SW 1271 (cell line): ENCODE measurements at places on chromosomes 7 and 10.

- no peak for DNase-seq
Observed at GRCh38 chr7:37930226-37930948, 9.9 kb downstream of the EPDR1 start.

DNA sequence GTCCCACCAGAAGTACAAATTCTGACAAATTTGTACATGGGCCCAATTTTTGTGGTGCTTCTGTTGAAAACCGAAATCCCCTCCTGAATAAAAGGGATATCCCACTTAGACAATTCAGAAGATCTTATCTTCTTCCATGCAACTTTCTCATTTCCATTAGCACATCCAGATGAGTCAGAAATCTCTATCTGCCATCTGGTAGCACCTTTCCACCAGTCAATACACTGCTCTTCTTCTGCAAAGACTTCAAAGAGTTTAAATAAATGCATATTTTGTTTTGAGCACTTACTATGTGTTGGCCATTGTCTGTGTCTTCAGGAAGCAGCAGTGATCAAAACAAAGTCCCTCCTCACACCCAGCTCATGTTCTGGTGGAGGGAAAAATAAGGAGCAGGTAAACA, 12.7 kb upstream of the KLF6 start:
- no peak for DNase-seq

GRCh38 chr7:116239434-116239833, 29.1 kb downstream of the TES start:
- DNase-seq: no peak

DNA sequence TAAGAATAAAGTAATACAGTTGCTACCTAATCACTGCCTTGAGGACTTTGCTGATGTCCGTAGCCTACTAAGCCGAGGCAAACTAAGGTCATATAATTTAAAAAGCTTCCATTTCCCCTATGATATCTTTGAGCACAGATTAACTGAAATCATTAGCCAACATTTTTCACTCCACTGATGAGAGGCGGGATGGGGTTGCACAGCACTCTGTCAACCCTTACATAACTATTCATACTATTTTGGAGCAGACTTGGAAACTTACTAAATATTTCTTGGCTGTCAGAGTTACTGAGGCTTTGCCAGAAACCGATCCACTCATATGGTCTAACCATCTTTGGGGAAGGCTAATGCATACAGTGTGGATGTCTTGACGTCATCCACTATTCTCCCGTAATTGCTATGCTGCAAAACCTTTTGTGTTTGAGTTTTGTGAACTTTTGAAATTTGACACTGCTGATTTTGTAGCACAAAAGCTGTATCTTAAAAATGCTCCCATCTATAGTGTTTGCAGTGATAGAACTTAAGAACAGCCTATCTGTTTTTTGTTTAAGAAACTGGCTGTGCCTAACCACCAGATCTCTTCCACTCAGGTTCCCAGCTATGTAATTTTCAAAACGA, 248.7 kb downstream of the TSPAN12 start:
- DNase-seq: no peak

GRCh38 chr10:22988581-22989360, 60.9 kb downstream of the ARMC3 start:
- peak; percentile 58 for DNase-seq

- DNase-seq: no peak
Observed at GRCh38 chr7:78082556-78082955, 284.0 kb downstream of the PHTF2 start.

DNA sequence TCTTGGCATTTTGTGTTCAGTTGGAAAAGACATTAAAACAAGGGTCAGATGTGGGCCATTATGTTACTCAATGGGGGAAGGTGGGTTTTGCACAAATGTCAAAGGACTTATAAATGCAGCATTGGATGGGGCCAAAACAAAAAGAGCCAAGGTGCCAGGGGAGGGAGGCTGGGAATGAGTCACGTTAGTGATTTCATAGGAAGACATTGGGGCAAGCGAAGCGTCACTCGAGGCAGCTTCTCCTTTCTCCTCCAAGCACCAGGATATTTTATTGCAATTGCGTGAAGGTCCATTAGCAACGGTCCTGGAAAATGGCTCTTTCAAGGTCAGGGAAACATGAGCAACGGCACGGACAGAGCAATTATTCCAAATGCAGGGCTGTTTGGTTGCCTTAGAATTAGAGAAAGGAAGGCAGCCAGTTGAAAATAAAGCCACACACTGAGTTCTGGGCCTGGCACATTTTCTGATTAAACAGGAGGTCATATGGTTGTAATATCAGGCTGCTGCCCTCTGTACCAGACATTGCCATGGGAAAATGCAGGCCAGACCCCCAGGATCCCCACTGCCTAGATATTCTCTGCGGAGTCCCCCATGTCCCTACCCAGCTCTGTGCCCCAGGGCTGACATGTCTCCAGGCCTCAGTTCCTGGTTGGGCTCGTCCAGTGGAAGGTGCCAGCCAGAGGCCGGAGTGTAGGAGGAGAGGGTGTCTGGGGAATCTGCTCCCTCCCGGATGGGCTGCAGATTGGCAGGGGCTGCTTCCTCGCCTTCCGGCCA, 63.3 kb upstream of the NANOS1 start:
- DNase-seq: no peak

DNA sequence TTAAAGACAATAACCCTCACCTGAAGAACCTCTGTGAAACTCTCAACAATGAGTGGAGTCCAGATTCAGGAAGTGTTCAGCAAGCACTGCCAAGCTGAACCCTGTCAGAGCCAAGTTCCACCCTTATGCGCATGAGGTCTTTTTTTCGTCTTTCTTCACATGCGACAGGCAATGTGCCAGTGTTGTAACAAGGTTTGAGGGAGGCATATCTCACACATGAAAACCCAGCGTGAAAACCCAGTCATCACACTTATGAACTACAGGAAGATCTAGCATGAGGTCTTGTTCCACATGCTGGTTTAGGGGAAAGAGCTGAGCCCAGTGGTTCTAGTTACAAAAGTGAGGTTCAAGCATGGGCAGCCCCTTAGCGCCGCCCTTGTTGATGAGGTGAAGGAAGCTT, 49.7 kb downstream of the RABGEF1 start:
- no peak for DNase-seq

GRCh38 chr7:28160551-28160991, 20.0 kb downstream of the JAZF1 start:
- no peak for DNase-seq

DNA sequence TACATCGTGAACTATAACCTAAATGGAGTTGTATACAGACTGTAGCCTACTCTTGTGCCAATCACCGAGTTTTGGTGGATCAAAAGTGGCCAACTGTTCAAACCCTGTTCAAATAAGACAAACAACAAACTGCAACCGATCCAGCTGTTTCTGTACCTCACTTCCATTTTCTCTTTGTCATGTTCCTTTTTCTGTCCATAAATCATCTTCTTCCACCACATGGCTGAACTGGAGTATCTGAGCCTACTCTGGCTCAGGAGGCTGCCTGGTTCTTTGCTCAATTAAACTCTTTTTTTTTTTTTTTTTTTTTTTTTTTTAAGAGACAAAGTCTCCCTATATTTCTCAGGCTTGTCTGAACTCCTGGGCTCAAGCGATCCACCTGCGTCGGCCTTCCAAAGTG, 59.0 kb upstream of the NPVF start:
- DNase-seq: no peak

DNA sequence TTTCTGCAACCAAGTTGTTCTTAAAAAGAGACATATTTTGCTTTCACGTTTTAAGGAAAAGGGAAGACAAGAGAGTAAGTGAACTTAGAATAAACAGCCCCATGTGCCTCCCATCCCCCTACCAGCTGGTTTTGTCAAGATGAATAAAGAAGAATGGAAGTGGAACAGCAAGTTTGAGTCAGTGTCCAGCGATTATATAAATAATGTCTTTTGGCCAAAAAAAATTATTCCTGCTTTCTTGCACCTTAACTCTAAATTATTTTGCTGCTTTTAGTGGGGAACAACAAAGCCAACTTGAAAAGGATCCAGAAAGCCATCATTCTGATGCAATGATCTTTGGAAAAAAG, 82.4 kb upstream of the TRIL start:
- DNase-seq: no peak

GRCh38 chr10:126459878-126460481, 71.7 kb upstream of the ADAM12 start:
- DNase-seq: peak; percentile 81

DNA sequence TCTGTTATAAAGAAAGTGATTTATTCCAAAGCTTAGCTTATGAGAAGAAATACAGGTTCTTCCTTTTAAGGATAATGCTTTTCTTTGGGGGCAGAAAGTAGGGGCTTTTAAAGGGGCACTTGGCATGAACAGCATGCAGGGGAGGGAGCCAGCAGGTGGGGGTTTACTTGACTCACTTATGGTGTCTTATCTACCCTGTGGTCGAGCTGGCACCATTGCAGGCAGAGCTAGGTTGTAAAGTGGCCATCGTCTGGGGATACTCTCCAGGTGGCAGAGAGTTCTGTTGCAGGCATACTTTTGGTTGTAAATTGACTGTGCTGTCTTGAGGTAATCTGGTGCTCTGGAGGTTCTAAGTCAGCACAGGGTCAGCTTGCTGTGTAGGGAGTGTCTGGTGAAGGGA, 26.3 kb upstream of the IFRD1 start:
- DNase-seq: no peak

DNA sequence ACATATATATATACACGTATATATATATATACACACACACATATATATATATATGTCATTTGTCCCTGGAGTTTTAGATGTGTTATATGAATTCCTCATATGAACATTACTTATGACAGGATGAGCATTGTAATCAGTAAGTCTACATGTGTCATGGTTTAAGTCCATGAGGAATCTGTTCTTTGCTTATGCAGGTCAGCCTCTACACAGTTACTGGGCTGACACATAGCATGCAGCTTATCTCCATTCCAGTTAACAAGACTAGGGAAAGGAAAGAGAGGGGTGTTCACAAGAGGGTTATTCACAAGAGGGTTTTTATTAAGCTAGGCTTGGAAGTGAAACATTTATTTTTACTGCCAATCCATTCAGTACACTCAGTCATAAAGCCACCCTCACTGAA, 226.7 kb downstream of the SNX13 start:
- no peak for DNase-seq

DNA sequence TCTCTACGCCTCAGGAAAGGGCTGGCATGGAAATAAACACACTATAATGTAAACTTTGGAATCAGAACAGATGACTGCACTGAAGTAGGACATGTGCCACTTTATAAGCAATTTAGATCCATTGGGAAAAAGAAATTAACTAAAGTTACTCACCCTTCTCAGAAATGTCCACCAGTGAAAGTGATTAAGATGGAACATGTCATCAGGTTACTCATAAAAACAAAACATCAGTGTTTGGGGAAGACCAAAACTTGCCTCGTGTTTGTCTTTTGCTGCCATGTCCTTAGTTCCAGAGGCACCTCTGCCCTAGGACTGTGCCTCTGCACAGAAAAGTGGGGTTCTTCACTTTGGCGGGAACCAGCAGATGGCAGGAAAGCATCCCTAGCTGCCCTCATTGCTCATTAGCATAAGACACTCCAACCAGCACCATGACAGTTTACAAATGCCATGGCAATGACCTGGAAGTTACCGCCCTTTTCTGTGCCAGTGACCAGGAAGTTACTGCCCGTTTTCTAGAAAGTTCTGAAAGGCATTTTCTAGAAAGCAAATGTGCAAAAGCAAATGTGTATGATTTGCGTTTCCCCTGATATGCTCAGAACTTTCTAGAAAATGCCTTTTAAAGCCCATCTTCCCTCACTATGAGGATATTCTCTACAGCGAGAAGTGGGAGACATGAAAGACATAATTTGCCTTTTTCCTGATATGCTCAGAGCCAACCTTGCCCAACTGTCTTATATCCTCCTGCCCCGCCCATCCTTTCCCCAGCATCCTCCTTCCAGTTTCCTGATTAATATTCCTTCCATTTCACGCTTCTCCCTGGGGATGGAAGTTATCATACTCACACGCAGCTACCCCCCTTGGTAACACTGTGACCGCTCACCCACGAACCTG, 258.2 kb downstream of the USP6NL start:
- no peak for DNase-seq

DNA sequence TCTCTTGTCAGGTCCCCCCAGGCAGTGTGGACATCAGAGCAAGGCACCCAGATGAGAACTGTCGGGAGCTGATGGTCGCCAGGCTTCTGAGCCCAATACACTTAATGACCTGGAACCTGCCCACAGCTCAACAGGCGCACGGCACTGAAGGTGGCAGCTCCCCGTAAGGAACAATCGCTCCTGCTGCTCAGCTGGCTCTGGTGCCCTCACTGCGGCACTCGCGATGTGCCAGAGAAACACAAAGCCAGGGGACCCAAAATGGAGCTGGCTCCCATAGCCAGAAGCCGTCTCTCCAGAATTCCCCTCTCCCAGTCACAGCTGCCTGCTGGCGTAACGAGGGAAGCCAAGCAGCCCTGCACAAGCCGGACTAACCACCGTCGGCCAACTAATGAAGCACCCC, 6.3 kb downstream of the CALN1 start:
- DNase-seq: no peak

DNA sequence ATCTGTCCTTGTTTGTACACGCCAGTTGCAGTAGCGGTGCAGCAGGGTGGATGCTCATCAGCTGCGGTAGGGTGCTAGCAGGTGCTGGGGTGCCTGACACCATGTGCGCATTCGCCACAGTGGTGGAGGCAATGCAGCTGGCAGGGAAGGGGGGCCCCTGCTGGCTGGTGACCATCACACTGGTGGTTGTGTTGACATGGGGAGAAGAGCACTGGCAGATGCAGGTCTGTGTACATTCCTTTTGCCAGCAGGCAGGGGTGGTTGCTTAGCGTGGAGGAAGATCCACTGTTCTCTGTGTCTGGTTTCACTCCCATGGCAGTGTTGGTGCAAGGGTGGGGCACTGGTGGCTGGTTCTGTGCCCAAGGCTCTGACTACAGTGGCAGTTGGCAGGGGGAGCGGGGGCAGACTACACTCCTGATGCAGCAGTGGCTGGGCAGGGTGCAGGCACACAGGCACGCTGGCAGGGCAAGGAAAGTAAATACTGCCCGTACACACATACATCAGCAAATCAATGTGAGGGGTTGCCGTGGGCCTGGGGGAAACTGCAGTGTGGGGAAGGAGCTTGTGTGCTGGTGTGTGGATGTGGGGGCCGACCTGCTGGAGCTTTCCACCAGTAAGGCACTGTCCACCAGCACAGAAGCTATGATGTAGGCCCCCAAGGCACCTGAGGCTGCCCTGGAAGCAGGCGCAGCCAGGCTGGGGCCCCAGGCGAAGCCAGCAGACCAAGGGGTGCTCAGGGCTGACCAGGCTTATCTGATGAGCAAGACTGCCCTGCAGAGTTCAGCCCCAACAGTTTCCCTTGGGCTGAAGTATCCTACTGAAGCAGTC, 87.2 kb upstream of the UNC5B start:
- no peak for DNase-seq

GRCh38 chr10:69360485-69361302, 56.0 kb downstream of the TACR2 start:
- no peak for DNase-seq

DNA sequence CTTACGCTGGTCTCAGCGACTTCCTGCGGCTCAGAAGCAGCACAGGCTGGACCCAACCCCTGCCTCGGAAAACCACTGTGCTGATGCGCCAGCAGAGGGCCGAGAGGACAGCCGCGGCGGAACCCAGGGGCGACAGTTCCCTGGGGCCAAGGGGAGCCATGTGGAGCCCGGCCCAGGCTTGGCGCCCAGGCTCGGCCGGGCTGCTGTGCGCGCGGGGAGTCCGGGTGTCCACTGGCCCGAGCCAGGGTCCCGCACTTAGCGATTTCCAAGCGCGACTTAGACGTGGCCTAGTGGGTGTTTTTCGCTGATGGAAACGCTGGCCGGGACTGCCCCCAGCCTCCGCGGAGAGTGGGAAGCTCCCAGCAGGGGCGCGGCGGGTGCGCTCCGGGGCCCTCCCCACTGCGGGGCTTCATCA, 18.6 kb upstream of the ZNF32 start:
- no peak for DNase-seq

GRCh38 chr10:78414380-78414779, 380.7 kb downstream of the RPS24 start:
- no peak for DNase-seq
